Lung microvascular endothelial cell (primary cell): ENCODE measurements at places on chromosomes 7 and 10. TPM values are rescaled to one million over a fixed set of nuclear protein-coding genes. Genes with fewer than 3 reads are reported as not detected.
A peak's percentile ranks its signal among the peaks of the same experiment; 100 is the strongest.

Gene SPRN
- total RNA-seq, result under 0.01 TPM in 1 of 2 replicates, not detected in the other

Gene CALD1
- 198 and 235 TPM in 2 replicates for total RNA-seq

DNA sequence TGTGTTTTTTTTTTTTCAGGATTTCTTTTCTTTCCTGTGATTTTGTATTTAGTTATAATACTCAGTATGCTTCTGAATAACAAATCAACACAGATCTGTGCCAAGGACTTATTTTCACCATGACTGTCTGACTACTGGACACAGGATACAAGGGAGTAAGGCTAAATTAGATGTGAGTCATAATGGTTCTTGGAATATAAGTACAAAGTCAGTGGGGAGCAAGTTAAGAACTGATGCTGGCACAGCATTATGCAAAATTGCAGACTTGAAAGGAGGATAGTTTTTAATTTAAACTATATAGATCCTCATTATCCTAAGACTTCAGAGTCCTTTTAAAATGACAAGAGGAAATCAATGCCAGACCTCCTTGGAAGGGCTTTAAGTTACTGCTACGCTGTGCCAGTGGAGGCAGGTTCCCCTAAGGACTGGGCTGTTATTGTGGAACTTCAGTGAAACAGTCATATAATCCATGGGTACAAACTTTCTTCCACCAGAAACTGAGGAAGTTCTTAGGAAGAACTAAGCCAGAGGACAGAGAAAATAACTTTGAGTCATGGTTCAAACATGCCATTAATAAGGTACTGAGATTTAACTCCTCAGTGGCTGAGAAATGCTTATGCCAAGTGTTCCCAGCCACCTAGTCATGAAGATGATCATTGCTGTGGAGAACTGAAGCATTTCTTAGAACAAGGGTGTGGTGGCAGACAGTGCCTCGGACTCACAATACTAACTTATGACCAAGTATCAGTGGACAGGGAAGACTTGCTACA, 531.2 kb downstream of the HTR7 start:
- DNase-seq, result no peak

DNA sequence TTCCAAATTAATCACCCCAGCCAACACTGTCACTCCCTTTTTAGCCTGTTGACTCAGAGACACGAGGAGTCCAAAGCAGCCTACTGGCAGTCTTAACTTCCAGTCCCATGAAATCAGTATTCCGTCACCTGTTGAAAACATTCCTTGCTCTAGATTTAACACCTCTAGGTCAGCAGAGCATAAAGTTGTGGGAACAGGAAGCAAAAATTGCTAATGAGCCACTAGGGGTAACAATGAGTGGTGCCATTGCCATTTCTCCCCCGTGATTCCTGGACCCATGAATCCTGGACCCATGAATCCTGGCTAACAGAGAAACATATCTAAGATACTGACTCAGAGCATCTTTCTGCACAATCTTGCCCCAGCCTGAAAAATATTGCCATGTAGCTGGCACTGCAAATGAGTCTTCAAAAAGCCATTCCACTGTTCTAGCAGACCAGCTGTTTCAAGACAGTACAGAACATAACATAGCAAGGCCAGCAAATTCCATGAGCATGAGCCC, 252.7 kb upstream of the PTER start:
- DNase-seq, result no peak

DNA sequence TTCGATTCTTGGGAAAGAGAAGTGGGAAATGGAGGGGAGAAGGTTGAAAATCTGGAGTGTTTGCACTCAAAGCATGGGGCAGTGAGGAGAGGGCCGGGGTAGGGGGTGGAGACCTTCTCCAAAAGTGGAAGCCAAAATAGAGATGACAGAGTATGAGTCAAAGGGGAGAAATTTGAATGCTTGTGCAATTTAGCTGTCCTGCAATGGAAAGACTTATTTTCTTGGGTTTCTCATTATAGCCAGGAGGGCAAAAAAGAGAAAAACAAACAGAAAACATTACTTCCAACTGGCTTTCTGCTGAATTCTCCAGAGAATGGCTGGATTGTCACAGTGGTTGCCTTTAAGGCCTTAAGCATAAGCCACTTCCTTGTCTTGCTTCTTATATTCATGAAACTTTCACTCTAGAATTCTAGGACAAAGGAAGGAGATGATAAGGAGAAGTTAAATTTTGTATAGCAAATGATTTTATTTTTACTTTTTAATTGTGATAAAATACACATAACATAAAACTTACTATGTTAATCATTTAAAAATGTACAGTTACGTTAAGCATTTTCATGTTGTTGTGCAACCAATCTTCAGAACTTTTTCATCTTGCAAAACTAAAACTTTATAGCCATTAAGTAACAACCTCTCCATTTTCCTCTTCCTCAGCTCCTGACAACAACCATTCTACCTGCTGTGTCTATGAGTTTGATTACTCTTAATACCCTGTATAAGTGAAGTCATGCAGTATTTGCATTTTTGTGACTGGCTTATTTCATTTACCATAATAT, 100.2 kb downstream of the GPR85 start:
- DNase-seq, result no peak

- DNase-seq, result peak; percentile 83
Measured at GRCh38 chr10:26890956-26891355, 30.2 kb upstream of the ABI1 start.

GRCh38 chr7:19834566-19834965, 61.1 kb upstream of the TMEM196 start:
- DNase-seq, result no peak

DNA sequence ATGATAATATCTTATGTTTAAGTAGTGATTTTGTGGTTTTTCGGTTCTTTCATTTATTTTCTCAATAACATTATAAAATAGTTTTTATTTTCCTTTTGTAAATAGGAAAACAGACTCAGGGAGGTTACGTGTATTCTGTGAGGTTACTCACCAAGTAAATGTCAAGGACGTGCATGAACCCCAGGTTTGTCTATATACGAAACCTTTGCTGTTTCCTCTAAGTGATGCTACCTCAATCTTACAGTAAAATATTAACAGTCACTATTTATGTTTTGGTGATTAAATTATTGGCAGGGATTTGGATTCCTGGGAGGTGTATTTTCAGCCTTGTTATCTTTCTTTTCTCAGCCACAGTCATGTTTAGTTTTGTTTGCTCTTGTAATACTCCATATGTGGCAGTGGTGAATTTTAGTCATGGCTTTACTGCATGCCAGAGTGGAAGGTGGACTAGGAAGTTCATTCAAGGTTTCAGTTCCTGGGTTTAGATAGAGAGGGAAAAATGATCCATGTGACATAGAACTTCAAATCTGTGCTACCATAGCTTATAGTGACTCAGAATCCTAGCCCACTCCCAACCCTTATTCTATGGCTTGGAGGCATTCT, 139.9 kb downstream of the ARL4A start:
- DNase-seq, result peak; percentile 65

- DNase-seq, result no peak
Measured at GRCh38 chr10:15069230-15069629, 19.3 kb downstream of the ACBD7 start.

GRCh38 chr7:100367251-100367620, 6.1 kb upstream of the PILRA start:
- no peak for DNase-seq

GRCh38 chr10:31999070-31999660, 57.1 kb downstream of the KIF5B start:
- no peak for DNase-seq

- no peak for DNase-seq
Measured at GRCh38 chr10:29191674-29192073, 97.2 kb upstream of the LYZL1 start.
